LHCN-M2 (cell line): ENCODE measurements at places on chromosomes 5 and 9. TPM values are rescaled to one million over a fixed set of nuclear protein-coding genes. Genes with fewer than 3 reads are reported as not detected.

The TMOD1 gene
- total RNA-seq, result not detected in 2 replicates

The PCDHA13 gene
- total RNA-seq, result not detected in 2 replicates

The QRFP gene
- total RNA-seq, result not detected in 2 replicates

The TMC1 gene
- total RNA-seq, result not detected in 2 replicates

The IFNB1 gene
- not detected in 2 replicates for total RNA-seq

The FRMD3 gene
- 10.3 and 19.3 TPM in 2 replicates for total RNA-seq

The SMC2 gene
- 40.3 and 43.9 TPM in 2 replicates for total RNA-seq
